NCI-H187 (cell line): ENCODE measurements at places on chromosomes 2 and 18.

GRCh38 chr18:3140986-3141639 is 78.7 kb downstream of the MYOM1 start:
- DNase-seq = no peak

DNA sequence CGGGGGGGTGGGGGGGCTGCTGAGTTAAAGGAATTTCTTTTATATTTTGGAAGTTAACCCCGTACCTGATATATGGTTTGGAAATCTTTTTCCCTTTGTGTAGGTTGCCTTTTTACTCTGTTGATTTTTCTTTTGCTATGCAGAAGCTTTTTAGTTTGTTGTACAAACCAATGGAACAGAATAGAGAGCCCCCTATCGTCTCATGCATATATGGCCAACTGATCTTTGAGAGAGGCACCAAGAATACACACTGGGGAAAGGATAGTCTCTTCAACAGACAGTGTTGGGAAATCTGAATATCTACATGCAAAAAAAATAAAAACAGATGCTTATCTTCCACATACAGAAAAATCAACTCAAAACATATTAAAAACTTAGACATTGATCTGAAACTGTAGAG is 647.8 kb upstream of the KLHL29 start:
- DNase-seq = no peak

- no peak for DNase-seq
Observed at GRCh38 chr18:68738564-68738963, 23.7 kb upstream of the TMX3 start.

DNA sequence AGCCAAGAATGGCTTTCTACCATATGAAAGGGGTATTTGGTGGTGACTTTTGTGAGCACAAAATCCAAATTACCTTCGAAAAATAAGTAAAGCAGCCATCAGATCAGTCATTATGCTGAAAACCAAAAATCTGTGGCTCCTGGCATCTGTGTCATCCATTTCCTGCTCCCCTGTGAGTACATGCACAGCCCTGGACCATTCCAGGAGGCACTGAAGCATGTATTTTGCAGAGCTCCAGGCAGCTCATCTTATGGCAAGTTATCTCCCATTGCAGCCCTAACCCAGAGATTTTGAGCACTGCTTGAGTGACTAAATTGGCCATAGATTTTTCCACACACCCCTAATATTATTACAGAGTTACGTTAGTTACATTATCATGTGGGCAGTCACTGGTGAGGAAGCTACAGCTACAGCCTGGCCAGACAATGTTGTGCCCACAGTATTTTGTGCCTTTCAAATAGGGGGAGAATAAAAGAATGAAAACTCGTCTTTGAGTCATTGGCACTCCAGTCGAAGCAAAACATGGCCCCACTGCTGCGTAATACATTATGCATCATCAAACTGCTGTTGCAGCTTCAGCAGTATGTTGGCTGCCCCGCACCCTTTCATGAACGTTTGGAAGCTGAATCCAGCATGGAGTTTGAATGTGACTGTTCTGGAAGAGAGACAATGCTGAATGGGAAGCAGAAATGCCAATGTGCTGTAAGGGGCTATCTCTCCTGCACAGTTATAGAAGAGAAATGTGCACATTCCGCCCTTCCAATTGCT is 702.2 kb downstream of the RNF144A start:
- DNase-seq = no peak
